ENCODE measurements at places on chromosomes 3 and 15.

- no peak for DNase-seq
Measured at GRCh38 chr15:35020974-35021373, 32.9 kb upstream of the ZNF770 start.

GRCh38 chr3:19190602-19191001 lies 42.3 kb downstream of the KCNH8 start:
- no peak for DNase-seq

DNA sequence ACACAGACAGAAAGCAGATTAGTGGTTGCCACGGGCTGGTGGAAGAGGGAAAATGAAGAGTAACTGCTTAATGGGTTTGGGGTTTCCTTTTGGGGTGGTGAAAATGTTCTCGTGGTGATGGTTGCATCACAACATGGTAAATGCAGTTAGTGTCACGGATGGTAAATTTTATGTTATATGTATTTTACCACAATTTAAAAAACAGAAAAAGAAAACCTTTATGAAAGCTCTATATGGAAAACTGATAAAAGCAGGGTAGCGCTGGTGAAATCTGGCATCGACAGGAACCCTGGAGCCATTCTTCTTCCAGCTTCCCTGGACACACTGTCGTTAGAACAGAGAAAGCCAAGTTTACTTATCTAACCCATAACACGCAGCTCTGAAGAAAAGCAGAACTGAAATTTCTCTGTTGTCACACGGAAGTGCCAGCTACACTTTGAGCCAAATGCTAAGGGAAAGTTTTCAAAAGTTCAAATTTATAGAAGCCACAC lies 287.7 kb upstream of the NR2F2 start:
- DNase-seq, result no peak

DNA sequence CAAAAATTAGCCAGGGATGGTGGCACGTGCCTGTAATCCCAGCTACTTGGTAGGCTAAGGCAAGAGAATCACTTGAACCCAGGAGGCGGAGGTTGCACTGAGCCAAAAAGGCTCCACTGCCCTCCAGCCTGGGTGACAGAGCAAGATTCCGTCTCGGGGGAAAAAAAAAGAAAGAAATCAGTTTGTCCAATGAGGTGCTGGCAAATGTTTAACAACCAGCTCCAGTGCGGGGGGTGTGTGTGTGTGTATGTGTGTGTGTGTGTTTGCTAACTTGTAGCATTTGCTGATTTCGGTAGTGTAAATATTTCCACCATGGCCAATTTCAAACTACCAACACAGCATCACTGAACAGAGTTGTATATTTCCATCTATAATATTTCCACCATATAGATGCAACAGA lies 23.8 kb upstream of the IDH2 start:
- no peak for DNase-seq

- no peak for DNase-seq
Measured at GRCh38 chr15:83287541-83288027, 3.1 kb upstream of the BNC1 start.

DNA sequence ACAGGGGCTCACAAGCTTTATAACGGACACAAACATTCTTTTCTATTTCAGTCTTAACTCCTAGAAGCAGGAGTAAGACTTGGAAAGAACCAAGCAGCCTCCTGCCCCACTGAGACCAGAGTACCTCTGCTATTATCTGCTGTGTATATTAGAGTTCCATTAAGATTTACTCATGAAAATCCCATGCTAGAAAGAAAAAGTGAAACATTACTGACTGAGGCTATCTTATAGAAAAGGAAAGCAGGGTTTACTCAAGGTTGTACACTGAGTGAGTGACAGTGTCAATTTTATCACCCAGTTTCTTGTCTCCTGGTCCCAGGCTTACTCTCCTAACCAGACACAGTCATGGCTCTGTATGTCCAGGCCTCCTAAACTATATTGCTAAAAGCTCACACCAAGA lies 97.9 kb upstream of the SOX2 start:
- DNase-seq, result no peak

DNA sequence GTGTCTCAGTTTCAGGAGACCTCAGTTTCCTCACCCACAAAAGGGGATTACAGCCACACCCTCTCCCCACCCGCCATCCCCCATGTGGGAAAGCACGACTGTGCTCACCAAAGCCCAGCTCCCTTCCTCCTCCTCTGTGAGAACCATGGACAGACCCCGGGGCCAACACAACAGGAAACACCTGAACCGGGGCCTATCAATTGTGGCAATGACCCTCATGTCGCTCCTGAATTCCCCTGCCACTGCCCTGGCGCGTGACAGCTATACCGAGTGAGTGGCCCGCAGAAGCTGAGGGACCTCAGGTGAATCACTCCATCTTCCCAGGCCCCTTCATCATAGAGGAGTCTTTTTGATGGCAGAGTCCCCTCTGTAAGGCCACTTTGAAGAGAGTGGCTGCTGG lies 28.6 kb downstream of the PLEKHO2 start:
- DNase-seq, result no peak

- DNase-seq, result no peak
Measured at GRCh38 chr3:158097081-158097592, 9.1 kb downstream of the SHOX2 start.

GRCh38 chr3:100149130-100149529 lies 34.8 kb upstream of the FILIP1L start:
- DNase-seq, result no peak

GRCh38 chr3:197010556-197011351 lies 18.9 kb downstream of the MELTF start:
- DNase-seq, result no peak

DNA sequence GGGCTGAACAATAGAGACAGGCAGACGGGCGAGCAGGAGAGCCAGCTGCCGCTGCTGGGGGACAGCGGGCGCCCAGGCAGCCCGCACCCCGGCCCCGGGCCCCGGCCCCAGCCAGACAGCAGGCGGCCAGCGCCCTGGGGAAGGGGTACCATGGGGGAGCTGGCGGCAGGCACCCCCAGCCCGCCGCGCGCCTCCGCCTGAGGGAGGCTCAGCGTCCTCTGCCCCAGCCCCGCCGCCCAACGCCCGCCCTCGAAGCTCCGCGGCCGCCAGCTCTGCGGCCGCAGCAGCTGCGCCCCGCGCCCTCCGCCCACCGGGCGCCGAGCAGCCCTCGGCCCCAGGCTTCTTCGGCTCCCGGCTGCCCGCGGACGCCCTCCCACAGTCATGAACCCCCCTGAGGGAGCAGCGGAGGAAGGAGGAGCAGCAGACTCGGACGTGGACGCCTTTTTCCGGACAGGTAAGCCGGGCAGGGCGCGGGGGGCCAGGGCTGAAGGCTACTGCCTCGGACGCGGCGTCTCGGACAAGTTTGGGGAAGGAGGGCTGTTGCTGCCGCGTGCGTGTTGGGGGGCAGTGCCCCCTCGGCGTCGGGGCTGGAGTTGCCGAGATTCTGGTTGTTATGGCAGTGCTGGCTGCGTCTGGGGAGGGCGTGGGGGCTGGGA lies 41.6 kb upstream of the ROPN1 start:
- no peak for DNase-seq

GRCh38 chr3:22360164-22360563 lies 609.2 kb upstream of the ZNF385D start:
- no peak for DNase-seq

- no peak for DNase-seq
Measured at GRCh38 chr3:197994736-197995135, 34.7 kb downstream of the LMLN start.

DNA sequence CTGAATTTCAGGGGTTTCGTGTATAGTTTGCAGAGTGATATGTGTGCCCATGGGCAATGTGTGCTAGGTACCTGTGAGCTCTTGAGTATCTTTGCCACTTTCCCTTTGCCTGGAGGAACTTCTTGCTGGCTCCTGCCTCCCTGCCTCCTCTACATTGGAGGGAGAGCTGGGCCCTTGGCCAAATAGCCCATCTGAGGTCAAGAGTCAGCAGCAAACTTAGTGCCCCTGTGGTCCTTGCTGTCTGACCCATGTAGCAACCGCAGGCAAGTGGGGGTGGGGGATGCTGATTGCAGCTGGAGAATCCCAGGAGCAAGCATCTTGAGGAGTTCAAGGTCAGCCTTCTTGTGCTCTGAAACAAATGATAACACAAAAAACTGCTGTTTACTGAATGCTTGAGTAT lies 5.4 kb upstream of the TBC1D21 start:
- no peak for DNase-seq

- DNase-seq, result no peak
Measured at GRCh38 chr3:57757642-57758297, 1.7 kb downstream of the SLMAP start.

GRCh38 chr15:80977627-80978036 lies 12.0 kb downstream of the MESD start:
- DNase-seq, result no peak

GRCh38 chr3:71647751-71648150 lies 64.2 kb upstream of the FOXP1 start:
- no peak for DNase-seq

DNA sequence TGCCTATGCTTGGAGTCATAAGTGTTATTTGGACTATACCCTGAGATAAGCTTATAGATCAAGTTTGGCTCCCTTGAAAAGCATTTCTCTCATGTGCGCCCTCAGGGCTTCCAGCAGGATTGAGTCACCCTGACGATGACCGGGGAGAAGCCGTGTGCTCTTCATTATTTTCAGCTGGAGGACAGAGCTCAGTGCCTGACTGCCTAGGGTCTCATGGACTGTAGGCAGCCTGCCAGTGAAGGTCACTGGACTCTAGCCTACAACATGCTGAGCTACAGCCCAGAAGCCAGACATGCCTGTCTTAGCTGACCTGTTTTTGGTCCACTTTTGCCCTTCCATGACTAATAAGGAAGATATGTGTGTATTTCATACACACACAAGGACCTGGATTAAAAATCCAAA lies 31.6 kb upstream of the NUDT16 start:
- DNase-seq, result no peak

- DNase-seq, result no peak
Measured at GRCh38 chr3:123920383-123920782, 36.3 kb upstream of the MYLK start.

- DNase-seq, result no peak
Measured at GRCh38 chr15:70259028-70259424, 161.3 kb upstream of the TLE3 start.

DNA sequence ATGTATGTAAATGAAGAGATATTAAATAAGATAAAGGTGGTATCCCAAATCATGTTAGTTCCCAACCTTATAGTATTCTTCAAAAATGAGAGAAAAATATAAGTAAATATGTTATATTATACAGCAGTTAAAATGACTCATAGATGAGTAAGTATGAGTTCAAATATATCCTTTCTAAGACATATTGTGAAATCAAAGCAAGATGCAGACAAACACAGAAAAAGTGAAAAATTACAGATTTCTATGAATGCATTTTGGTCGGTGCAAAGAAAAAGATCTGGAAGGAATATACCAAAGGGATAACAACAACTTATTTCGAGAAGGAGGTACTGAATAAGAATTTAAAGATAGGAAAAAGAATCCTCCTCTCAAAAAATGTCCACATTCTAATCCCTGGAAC lies 181.2 kb upstream of the TTC14 start:
- DNase-seq, result no peak

DNA sequence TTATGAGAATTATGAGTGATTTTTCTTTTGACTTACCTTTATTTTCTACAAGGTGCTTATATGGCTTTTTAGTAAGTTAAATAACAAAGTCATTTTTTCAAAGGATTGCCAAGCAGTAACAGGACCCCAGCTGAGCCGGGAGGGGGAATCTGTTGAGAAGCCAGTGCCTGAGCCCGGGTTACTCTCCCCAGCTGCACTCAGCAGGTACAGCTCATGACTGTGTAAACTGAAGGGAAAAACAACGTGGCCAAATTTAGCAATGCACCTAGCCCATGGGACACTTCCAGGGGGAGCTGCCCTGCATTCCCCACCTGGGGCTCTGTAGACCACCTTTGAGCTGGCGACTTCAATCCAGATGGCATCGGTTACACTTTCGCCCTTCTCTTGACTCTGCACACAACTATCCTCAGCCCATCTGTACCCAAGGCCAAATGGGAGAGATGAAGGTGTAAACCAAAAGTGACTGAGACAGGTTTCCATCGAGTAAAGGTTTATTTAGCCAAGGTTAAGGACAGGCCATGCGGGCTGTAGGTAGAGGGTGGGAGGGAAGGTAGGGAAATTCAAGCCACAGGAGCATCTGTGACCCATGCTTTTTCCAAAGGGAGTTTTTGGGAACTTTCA lies 18.2 kb upstream of the HCN4 start:
- DNase-seq, result no peak

GRCh38 chr3:144801890-144802289 lies 830.3 kb downstream of the DIPK2A start:
- no peak for DNase-seq

- DNase-seq, result no peak
Measured at GRCh38 chr3:66729687-66730393, 229.0 kb upstream of the LRIG1 start.

DNA sequence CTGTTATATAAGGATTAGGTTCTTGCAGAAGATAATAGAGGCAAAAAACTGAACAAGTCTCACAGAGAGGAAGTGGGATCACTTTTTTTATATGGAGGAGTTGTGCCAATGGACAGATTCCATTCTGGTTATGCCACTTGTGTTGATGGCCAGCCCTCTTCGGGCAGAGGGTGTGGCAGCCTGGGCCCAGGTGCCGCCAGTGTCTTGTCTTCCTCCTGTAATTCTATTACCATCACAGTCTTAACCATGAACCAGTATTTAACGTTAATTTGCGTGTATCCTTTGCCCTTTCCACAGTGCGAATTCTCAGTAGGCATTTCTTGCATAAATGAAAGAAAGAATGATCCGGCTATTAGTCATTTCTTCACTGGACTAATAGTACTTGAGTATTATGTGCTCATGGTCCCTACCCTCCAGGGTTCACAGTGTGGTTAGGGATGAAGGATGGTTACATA lies 7.0 kb upstream of the USP4 start:
- DNase-seq, result no peak

DNA sequence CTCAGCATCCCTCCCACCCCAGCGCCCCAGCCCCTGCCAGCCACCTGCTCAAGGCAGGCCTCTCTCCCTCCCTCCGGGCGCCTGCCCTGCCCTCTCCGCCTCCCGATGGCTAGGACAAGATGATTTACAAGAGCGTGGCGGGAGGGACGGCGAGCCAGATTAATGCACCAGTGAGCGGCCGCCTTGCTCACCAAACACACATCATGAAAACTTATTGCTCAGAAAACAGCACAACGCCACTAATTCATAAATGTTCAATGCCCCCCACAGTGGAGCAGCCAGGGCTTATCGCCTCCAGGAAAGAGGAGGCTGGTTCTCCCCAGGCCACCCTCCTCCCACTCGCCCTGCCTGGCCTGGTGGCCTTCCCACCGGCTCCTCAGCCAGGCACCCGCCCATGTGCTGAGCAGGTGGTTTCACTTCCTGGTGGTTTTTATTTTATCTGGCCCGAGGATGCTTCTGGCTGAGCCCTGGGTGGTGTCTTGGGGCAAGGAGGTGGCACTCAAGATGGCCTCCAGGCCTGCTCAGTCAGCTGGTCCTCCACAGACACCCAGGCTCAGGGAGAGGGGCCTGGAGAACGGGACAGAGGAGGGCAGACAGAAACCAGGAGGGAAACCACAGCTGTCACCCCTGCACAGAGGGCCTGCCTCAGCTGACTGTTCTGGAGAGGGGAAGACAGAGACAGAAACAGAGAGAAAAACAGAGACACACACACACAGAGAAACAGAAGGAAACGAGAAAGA lies 284.9 kb downstream of the UACA start:
- no peak for DNase-seq
